ENCODE measurements at places on chromosomes 12 and 14. TPM values are rescaled to one million over a fixed set of nuclear protein-coding genes. Genes with fewer than 3 reads are reported as not detected.

The LBHD2 gene
- total RNA-seq: not detected

The FAM216A gene
- total RNA-seq: 11.3 TPM

The C3AR1 gene
- total RNA-seq: 7.1 TPM

The LTA4H gene
- 63.7 TPM for total RNA-seq

The TDRD9 gene
- not detected for total RNA-seq

The TMEM30B gene
- total RNA-seq: not detected

The NTF3 gene
- 8.9 TPM for total RNA-seq

The FGF23 gene
- not detected for total RNA-seq

The C12orf54 gene
- total RNA-seq: 1.2 TPM

The RNASE1 gene
- 4.7 TPM for total RNA-seq

The DIO2 gene
- total RNA-seq: 4.7 TPM

The TSPAN8 gene
- not detected for total RNA-seq

The MYL2 gene
- total RNA-seq: 0.48 TPM

The ADGRD1 gene
- 3.9 TPM for total RNA-seq

The ATL1 gene
- 15.8 TPM for total RNA-seq

The SPX gene
- total RNA-seq: 19.8 TPM
